ENCODE measurements at places on chromosomes 16 and 17.

- DNase-seq: no peak
Observed at GRCh38 chr17:43465049-43465448, 18.7 kb upstream of the DHX8 start.

GRCh38 chr16:57084257-57084770 is 8.1 kb upstream of the CPNE2 start:
- no peak for DNase-seq

GRCh38 chr16:1439058-1439698 is 5.2 kb downstream of the CCDC154 start:
- no peak for DNase-seq

DNA sequence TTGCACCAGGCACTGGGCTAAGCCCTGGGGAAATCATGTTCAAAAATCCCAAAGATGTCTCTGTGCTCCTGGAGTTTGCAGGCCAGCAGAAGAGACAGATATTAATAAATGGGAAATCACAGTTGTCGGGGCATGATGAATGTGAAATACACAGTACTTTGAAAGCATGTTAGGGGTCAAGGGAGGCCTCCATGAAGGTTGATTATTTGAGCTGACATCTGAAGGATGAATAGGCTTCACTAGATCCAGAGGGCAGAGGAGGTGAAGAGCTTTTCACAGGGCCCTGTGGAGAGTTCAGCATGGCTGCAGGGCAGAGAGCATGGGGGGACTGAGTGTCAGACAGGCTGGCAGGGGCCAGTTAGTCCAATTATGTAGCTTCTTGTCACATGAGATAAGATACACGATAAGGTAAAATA is 2.6 kb downstream of the ANKRD40CL start:
- DNase-seq: no peak

DNA sequence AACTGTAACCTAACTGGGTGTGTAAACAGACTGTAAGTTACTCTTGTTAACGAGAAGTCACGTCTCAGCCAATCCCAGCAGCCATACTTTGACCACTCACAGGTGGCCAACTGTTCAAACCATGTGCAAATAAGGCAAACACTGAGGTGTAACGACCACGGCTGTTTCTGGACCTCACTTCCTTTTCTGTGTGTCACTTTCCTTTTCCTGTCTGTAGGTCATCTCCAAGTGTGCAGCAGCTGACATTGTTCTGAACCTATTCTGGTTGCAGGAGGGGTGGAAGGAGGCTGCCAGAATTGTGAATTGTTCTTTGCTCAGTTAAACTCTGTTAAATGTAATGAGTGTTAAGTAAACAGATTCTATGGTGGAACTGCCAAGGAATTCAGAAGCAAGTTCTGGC is 627.4 kb downstream of the KCNJ2 start:
- no peak for DNase-seq

DNA sequence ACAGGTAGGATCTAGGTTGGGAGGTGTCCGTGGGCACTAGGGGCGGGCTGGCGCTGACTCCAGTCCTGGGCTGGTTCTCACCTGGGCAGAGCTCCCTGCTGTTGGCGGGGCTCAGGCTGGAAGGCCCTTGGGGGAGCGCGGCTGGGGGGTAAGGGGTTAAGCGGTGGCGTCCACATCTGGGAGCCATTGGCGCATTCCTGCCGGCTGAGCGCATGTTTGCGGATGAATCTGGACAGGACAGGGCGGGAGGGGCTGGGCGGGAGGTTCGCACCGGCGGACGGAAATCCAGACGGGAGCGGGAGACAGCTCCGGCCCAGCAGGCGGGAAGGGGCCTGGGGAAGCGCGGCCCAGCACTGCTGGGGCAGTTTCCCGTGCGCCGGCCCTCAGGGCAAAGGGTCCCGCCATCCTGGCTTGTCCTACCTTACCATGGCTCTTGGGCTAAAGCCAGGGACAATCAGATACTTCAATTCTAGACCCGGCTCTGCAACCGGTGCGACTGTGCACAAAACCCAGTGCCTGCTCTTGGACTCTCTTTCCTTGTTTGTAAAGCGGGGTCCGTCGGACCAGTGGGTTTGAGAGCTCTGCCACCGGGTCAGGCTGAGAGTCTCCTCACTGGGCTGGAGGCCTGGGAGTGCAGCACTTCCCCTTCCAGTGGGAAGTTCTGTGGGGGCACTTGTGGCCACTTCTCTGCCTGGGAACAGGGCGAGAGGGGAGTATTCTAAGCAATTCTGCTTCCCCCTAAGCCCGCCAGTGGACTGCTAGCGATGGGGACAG is 7.8 kb downstream of the RARA start:
- no peak for DNase-seq

GRCh38 chr17:63506627-63507026 is 16.5 kb upstream of the KCNH6 start:
- DNase-seq: no peak

- no peak for DNase-seq
Observed at GRCh38 chr17:34302636-34303035, 16.6 kb upstream of the CCL8 start.

- DNase-seq: no peak
Observed at GRCh38 chr17:75475144-75475835, 18.9 kb downstream of the TMEM94 start.

- peak; percentile 54 for DNase-seq
Observed at GRCh38 chr17:56681561-56682266, 88.2 kb downstream of the NOG start.

DNA sequence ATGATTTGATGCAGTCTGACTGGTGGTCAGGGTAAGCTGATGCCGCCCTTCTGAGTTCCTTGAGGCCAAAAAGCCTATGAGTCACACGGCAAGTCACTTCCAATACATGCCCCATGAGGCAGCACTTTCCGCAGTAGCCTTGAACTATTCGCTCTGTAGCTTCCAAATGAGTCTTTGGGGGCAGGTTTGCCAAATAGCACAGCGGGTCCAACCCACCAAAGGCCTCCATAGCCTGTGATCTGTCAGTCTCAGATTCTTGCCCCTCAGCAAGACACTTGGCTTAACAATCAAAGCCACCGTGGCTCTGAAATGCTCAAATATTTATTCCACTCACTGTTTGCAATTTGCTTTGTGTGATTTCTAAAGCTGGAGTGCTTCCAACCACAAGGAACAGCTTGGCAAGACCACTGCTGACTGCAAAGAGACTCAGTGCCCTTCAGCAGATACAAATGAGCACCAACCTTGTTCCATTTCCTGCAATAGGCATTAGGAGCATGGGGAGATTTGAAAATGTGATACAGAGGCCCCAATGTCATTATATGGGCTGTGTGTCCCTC is 45.4 kb downstream of the CLEC19A start:
- DNase-seq: no peak

GRCh38 chr16:71965223-71965622 is 35.0 kb downstream of the PKD1L3 start:
- DNase-seq: no peak

- DNase-seq: no peak
Observed at GRCh38 chr17:29149431-29150064, 30.6 kb downstream of the MYO18A start.

DNA sequence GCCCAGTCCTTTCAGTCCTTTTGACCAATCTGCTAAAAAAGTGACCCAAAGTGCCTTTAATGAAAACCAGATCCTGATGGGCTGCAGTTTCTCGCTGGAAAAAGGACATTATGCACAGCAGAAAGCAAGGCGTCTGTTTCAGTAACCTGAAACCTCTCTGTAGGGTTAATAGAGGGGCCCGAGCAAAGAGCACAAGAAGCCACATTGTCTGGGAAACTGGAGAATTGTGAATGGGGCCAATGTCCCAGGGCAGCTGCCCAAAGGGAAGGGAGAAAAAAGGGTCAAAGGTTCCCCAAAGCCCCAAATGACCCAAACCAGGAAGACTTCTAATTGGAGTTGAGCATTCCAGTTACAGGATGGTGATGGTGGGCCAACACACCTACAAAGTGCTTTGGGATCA is 3.0 kb downstream of the OTOA start:
- no peak for DNase-seq

DNA sequence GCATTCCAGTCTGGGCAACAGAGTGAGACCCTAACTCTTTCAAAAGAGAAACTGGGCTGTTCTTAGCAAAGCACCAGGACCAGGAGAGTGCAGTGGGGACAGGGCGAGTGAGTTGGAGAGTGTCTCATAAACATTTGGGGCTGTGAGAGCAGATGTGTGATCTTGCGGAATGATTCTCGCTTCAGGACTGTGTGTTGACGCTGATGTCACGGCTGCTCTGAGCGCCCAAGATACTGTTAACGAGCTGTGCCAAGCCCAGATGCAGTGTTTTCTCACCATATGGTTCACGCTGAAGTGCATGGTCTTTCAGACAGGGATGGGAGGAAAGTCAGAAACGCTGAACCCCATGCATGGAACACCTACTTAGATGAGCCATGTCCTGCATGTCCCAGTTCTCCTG is 438.2 kb downstream of the HS3ST4 start:
- DNase-seq: no peak

DNA sequence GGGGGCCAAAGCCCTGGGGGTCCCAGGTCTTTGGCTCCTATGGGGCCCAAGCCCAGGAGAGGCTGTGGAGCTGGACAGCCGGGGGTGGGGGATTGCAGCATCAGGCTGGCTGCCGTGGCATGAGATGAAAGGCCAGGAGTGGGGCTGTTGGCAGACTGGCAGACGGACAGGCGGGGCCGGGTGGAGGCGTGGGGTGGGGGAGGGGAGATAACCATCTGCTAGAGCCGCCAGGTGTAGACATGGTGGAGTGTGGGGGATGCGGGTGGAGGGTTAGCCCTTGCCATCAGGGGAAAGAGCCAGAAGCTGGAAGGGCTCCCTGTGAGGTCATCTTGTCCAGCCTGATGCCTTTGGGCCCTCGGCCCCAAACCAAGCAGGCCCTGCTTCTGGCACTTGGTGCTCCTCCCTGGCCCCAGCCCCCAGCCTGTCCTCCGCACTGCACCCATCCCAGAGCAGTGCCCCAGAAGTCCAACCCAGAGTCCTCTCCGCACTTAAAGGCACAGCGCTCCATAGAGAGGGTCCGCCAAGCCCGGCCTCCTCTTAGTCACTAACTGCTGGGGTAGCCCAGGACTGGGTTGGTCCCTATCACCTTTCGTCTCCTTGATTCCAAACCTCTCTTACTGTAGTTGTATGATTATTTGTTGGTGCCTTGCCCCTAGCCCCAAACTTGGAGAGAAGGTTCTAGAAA is 33.3 kb upstream of the DLX4 start:
- DNase-seq: no peak

GRCh38 chr16:79928142-79928873 is 327.8 kb upstream of the MAF start:
- DNase-seq: no peak

DNA sequence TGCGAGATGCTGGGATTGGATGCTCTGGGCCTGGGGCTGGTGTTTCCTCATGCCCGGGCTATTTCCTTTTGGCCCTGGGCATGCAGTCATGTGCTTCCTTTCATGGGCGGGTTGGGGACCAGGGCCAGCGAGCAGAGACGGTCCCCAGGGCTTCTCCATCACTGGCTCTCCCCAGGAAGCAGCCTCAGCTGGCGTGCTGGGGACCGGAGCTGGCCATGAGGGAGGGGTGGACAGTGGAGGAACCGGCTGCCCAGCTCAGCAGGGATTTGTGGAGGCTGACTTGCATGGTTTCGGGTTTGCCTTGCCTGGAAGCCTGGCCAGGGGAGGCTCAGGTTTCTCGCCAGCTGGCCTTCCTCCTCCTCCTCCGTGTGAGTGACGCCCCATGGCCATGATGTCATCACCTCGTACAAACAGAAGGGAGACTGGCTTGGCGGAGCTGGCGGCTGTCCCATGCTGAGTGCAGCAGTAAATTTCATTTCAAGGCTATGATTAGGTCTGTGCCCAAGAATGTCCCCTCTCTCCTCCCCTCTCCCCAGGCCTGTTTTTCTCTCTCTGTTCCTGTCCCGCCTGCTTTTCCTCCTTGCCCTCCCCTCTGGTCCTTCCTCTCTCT is 8.9 kb upstream of the TIMP2 start:
- DNase-seq: peak; percentile 95

DNA sequence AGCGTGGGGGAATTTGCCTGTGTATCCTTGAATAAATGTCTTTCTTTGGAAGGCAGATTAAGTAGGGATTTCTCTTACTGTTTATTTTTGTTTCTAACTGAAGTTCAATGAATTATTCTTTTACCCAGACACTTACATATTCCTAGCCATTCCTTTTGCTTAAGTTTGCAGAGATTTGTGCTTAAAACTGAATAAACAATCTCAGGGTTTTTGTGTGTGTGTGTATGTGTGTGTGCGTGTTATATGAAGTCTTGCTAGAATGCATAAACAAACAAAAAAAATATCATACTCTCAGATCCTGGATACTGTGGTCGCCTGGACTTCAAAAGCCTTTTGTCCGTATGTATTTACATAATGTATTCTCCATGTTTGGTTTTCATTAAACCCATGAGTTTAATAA is 672.8 kb downstream of the MAF start:
- no peak for DNase-seq

GRCh38 chr17:57682701-57683100 is 62.4 kb downstream of the CCDC182 start:
- no peak for DNase-seq

DNA sequence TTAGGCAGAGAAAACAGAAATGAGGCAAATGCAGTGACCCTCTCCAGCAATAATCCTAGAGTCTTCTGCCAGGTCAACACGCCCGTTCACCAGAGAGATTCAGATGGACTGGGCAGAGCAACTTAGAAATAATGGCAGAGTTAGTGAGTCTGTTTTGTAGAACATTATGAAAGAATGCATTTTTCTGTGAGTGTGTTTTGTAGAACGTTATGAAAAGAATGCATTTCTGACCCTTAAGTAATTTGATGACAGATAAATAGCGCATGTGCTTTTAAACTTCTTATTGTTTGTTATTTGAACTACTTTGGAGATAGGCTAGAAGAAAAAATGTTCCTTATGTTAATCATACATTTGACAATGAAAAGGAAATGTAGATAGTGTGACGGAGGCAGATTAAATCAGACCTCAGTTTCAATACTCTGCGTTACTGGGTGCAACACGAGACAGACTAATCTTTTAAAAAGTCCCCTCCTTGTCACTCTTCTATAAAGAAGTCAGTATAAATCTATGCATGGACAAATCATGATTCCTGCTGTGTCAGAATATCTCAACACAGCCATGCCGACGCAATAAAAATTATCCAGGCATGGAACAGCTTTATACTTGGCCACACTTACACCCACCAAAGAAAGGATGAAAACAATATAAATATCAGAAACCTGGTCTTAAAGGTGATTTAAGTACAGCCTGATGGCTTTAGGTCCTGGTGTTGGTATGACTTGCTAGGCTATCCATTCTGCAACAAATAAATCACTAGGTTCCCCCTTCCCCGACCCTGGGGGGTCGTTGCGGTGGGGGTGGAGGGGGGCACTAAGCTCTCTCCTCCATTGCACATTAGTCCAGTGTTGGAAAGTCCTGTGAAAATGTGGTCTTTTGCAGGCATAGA is 47.8 kb downstream of the MARCHF10 start:
- DNase-seq: peak; percentile 36

DNA sequence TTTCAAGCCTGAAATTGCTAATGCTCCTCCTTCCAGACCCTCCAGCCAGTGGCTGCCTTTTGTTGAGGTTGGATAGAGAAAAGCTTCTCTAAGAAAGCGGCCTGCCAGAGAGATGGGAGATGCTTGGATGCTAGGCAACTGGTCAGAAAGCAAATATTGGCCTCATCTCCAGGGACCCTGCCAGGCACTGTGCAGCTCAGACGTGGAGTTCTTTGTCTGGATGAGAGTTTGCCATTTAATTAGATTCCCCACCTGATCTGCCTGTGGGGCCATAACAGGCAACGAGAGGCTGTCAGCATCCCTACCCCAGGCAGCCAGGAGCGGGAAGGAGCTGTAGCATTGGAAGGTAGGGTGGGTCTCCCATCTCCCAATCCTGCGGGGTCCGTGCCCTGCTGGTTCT is 52.7 kb downstream of the ASIC2 start:
- DNase-seq: no peak

GRCh38 chr16:31528523-31529107 is 915 bp downstream of the AHSP start:
- no peak for DNase-seq

GRCh38 chr17:41449008-41449407 is 8.2 kb upstream of the KRT38 start:
- DNase-seq: no peak

- no peak for DNase-seq
Observed at GRCh38 chr16:29989111-29989858, 6.1 kb downstream of the HIRIP3 start.
